Amniotic epithelial cell (primary cell): ENCODE measurements at places on chromosomes 1 and 21.

GRCh38 chr1:39672551-39672947 is 642 bp upstream of the NT5C1A start:
- DNase-seq: no peak

- peak; percentile 92 for DNase-seq
Observed at GRCh38 chr1:172826096-172826741, 167.3 kb downstream of the FASLG start.

- no peak for DNase-seq
Observed at GRCh38 chr1:169762699-169763098, 28.8 kb upstream of the SELE start.

- no peak for DNase-seq
Observed at GRCh38 chr1:107862064-107862463, 102.9 kb downstream of the VAV3 start.

GRCh38 chr1:3463891-3464648 is 9.6 kb downstream of the ARHGEF16 start:
- DNase-seq: no peak

- no peak for DNase-seq
Observed at GRCh38 chr1:118661769-118662320, 326.3 kb downstream of the TBX15 start.

GRCh38 chr1:169133801-169134502 is 27.5 kb downstream of the ATP1B1 start:
- DNase-seq: peak; percentile 28

- DNase-seq: no peak
Observed at GRCh38 chr21:44020551-44020950, 8.4 kb downstream of the TRAPPC10 start.

DNA sequence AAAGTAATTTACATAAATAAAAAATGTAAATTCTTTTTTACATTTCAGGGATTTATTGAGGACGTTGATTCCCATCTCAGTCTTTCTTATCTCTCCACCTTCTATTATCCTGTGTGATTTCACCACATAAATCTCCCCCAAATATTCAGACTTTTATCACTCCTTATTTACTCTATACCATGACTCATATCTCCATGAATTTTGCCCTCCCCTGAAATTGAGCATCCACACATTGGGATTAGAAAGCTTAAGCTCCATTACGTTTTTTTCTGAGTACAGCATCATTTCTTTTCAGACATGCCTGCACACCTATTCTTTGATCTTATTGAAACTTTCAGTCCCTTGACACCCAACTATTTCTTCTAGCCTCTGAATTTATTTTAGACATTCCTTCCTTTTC is 111.2 kb downstream of the IFI44 start:
- peak; percentile 39 for DNase-seq

GRCh38 chr1:22114083-22115012 is 28.5 kb downstream of the WNT4 start:
- DNase-seq: peak; percentile 85

- DNase-seq: peak; percentile 63
Observed at GRCh38 chr1:91864017-91864700, 21.8 kb downstream of the TGFBR3 start.

DNA sequence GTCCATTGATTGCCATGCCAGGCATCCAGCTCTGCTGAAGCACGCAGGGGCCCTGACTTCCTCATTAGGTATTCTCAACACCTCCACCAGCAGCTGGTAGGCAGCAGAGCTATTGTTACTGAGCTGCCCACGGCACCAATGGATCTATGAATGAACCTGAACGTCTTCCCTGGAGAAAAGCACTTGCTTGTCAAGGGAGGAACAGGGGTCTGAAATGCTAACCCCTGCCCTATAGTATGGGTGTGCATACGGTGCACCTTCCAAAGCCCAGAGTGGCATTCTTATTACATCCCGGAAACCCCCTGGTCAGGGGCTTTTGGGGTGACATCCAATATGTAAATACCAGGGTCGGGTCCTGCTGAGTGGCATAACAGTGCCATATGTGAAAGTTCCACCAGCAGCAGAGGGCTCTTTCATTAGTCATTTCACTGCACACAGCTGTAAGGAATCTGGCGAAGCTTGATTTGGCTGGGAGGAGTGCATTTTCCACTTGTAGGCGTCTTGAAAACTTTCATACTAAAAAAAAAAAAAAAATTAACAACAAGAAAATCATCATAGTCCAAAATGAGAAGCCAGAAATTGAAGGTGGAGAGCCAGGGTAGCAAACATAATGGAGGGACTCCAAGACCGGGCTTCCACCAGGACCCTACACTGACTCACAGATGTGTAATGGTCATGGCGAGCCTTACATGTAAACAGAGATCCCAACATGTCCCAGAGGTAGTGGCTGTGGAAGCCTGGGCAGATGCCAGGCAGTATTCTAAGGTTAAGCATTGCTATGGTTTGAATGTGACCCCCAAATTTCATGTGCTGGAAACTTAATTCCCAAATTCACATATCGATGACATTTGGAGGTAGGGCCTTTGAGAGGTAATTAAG is 58.8 kb upstream of the PRDX6 start:
- no peak for DNase-seq

DNA sequence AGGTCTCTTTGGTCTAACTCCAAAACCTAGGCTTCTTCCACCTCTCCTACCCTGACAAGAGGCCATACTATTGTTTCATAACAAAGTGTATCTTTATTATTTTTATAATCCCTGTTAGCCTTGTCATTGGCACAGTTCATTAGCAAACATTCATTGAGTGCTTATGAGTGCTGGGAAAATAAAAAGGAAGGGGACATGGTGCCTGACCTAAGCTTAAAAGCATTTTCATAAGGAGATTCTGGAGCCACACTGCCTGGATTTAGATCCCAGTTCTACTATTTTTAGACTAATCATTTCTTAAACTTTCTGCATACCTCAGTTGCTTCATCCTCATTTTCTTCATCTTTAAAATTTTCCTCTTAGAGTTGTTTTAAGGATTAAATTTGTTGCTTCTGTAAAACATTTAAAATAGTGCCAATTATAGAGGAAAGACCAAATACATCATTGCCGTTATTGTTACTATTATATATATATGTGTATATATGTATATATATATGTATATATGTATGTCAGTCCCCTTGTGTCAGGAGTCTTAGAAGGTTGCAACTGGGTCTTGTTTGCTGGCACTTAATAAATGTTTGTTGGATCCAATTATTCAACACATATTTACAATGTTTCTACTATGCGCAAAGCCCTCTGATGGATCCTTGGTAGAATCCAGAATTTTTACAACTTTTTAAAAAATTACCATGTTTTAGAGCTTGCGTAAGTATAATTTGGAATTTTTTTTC is 250.9 kb upstream of the SGIP1 start:
- DNase-seq: no peak

- DNase-seq: peak; percentile 45
Observed at GRCh38 chr1:178510155-178510554, 2.8 kb upstream of the TEX35 start.

- no peak for DNase-seq
Observed at GRCh38 chr1:157773493-157774350, 3.2 kb downstream of the FCRL2 start.

DNA sequence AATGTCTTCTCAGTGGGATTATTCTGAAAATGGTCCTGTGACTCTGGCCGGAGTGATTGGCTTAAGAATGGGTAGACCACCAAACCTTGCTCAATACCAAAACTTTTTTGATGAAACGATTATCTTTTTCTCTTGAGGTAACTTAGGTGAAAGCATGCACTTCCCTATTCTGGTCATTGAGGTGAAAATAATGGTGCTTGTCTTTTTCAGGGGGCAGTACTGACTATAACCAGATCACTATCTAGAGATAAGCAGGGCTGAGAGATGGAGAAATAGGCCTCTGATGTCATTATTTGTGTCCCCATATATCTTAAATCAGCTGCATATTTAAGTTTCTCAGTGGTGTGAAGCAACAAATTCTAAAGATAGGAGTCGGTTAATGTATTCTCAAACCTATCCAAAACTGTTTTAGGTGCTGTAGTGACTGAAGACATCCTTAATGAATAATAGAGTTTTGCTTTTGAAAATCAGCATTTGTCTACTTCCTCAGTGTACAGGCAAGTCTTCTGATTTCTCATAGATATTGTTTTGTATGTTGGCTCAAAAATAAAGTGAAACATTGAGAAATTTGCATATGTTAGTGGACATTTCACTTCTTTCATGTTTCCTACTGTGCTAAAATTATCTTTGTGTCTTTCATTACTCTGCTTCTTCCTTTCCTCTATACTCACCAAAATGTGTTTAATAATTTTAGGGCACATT is 735.3 kb upstream of the ADGRL4 start:
- peak; percentile 7 for DNase-seq

- DNase-seq: no peak
Observed at GRCh38 chr21:31370281-31370892, 26.3 kb upstream of the TIAM1 start.

- no peak for DNase-seq
Observed at GRCh38 chr1:211800925-211801607, 29.5 kb downstream of the LPGAT1 start.

- no peak for DNase-seq
Observed at GRCh38 chr1:184036517-184036949, 995 bp downstream of the COLGALT2 start.

DNA sequence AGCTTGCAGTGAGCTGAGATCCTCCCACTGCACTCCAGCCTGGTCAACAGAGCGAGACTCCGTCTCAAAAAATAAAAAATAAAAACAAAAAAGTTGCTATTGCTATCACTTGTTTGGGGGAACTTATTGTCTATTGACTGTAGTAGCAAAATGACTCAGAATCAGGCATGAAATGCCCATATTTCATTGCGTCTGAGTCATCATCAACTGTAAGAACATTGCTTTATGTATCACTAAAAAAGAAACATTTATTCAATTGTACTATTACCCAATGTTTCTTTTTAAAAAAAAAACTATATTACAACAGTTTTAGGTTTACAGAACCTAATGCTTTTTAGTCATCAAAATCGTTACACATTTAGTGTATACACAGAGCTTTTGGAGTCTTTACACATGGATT is 91.0 kb upstream of the FMN2 start:
- DNase-seq: peak; percentile 88

- no peak for DNase-seq
Observed at GRCh38 chr1:243837907-243838535, 12.0 kb downstream of the AKT3 start.

- DNase-seq: no peak
Observed at GRCh38 chr1:89129911-89130310, 4.0 kb upstream of the GBP2 start.

- DNase-seq: no peak
Observed at GRCh38 chr1:9657521-9658032, 6.0 kb downstream of the PIK3CD start.

DNA sequence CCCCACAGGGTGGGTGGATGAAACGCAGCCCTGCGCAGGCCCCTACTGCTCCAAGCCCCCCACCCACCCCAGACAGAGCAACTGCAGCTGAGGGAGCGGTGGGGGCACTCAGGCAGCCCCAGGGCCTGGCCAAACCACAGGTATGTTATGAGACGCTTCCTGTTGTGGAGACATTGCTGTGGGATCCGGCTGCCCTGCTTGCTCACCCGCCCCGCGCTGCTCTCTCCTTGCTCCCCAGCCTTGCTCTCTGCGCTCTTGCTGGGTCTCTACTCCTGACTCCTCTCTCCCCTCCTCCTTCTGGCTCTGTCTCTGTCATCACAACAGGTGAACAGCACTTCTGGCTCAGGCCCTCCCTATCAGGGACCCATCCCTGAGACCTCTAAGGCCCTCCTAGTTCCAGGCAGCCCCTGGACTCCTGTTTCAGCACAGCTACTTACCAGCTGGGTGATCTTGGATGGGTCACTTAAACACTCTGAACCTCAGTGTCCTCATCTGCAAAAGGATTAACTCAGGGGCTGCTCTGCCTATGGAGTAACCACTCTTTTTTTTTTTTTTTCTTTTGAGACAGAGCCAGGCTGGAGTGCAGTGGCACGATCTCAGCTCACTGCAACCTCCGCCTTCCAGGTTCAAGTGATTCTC is 15.9 kb downstream of the COL8A2 start:
- DNase-seq: peak; percentile 82

DNA sequence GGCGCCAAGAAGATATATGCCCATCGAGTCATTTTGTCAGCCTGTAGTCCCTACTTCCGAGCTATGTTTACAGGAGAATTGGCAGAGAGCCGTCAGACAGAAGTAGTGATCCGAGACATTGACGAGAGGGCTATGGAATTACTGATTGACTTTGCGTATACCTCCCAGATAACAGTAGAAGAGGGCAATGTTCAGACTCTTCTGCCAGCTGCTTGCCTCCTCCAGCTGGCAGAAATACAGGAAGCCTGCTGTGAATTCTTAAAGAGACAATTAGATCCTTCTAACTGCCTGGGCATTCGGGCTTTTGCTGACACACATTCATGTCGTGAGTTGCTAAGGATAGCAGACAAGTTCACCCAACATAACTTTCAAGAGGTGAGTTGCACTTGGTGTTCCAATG is 19.1 kb downstream of the KLHL20 start:
- DNase-seq: no peak

DNA sequence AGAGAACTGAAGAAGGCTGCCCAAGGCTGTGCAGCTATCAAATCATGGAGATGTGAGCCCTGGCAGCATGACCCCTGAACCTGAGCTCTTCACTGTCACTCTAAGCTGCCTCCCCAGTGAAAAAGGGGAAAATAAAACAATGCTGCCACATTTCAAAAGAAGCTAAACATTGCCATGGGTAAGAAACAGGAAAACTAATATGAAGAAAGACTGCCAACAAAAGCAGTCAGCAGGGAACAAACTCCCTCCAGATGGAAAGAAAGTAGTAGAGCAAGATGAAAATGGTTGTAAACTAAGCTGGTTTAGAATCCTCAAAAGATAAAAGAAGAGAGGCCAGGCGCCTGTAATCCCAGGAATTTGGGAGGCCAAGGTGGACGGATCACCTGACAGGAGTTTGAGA is 36.2 kb upstream of the CSF1 start:
- no peak for DNase-seq

DNA sequence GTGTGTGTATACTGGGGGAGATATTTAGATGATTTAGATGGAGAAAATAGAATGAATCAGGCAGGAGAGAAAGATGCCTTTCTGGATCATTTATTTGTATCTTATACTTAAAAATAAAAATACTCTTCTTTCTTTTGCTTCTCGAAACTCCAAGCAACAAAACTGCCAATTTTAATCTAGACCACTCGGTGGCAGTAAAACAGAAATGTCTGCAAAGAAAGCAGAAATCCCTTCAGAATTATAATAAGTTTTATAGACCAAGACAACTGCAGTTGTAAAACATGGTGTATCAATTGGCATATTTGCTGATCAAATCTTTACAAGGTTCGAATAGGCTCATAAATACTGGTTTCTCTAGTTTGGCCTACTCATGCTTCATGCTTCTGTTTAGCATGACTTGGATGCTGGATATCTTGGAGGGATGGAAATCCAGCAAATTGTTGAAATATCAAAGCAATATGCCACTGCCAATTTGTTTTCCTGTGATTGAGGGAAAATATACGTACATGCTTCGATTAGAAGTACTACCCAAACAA is 15.1 kb upstream of the C1orf87 start:
- DNase-seq: no peak

GRCh38 chr1:208850442-208850841 is 606.3 kb upstream of the PLXNA2 start:
- DNase-seq: no peak

DNA sequence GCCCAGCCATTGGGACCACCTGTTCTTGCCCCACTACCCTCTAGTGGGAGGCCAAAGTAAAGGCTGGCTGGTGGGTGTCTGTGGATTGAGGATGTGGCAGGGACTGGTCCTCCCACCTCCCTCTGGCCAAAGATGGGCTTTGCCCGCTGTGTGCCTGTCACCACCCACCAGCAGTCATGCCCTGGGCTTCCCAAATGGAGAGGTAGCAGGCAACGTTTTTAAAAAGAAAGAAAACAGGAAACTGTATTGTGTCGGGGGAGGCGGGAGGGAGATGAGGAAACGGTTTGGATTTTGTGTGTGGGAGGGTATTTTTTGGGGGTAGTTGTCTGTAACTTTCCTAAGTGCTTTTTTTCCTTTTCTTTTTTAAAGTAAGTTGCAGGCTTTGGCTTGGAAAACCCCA is 30.1 kb downstream of the SZRD1 start:
- DNase-seq: no peak
